T-helper 17 cell (primary cell): ENCODE measurements at places on chromosomes 2 and 18. TPM values are rescaled to one million over a fixed set of nuclear protein-coding genes. Genes with fewer than 3 reads are reported as not detected.

GRCh38 chr18:13425357-13426091 lies 207.0 kb downstream of the LDLRAD4 start:
- no peak for DNase-seq

GRCh38 chr2:96737251-96737650 lies 2.6 kb downstream of the LMAN2L start:
- no peak for DNase-seq

DNA sequence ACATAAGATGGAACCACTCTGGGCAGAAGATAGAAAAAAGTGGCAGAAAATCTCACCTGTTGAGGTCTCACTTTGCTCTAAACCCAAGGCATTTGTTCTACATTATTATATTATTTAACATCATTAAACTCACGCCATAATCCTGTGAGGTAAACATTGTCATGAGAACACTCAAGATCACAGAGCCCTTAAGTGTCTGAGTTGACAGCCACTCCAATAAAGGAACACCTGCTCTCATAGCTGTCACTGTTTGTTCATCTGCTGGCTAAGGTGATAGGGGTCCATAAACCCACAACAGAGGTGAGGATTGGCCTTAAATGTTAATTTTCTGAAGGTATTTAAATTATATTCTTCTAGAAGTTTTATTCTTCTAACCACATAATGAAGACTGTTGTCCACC lies 439.7 kb downstream of the RIT2 start:
- no peak for DNase-seq

- no peak for DNase-seq
These were observed 633.3 kb upstream of the ACVR2A start for GRCh38 chr2:147211484-147211883.

DNA sequence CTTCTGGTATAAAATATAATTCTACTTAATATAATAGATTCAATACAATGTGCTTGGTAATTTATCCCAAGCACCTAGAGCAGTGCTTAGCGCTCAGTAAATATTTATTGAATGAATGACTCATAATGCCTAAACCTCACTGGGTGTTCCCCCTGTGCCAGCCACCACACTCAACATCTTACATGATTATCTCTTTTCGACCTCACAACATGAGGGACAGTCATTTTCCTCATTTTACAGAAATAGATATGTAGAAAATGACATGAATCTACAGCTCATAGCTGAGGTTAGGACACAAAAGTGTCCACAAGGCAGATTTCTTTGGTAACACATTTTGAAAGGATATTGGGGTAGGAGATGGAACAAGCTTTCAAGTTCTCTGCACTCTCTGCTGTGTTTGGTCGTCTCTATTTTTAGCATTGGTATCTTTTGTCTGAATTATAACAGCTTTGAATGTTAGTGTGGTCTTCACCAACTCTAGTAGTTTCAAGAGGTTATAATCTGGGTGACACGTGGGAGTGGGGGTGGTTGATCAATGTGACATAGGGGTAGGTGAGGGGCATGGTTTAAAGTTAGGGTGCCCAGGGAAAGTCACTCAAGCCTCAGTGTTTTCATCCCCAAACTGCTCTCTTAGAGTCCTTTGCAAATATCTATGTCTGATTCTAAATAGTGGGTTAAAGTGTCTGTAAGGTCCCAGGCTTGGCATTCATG lies 9.8 kb downstream of the MYOM1 start:
- DNase-seq, result no peak

DNA sequence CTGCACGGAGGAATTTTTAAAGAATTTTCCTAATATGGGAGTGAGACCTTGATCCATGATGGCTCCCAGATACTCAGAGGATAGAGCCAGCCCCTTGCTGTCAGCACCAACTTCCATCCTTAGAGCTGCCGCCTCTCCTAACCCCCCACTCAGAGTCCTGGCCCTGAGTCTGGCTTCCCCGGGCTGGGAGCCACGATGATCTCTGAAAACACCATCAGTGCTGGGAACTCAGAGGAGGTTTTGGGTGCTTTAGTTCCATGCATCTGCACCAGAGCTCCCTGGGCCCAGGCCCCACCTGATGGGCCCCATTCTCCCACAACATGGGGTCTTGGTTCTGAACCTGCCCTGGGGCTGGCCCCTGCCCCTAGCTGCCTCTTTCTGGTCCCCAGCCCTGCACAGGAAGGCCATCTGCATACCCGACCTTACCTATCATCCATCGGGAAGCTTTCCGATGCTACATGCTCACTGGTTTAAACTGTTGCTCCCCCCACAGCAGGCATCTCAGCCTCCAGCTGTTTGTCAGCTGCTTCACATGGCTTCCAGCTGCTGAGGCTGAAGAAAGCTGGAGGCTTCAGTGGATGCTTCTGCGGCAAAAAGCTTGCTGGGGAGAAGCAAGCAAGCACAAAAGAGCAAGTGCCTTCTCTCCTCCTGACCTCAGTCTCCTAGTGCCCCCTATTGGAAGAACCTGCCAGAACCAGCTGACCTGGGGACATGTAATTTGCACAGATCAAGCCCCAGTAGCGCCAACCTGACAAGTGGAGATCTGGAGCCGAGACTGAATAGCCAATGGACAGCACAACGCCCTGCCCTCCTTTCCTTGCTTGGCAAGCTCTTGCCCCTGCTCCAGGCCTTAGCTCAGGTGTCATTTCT lies 24.2 kb upstream of the RHOB start:
- DNase-seq, result no peak

DNA sequence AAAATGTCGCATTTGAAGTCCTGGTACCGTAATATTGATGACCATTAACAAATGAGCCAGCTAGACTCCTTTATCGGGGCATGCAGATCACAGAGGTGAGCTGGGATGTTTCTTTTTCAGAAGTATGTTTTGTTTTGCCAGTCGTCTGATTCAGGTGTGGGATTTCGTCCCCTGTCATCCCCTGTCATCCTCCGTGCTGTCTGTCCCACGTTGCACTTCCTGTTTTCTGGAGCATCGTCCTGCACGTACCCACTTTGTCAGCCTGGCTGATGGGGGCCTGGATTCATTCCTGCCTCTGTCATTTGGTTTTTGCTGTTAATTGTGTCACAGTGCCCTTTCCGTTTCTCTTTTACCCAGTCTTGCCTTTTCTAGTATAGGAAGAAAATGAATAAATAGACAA lies 72.8 kb downstream of the ASAP2 start:
- no peak for DNase-seq

QPCT gene
- 0.78 TPM for total RNA-seq

KLF7 gene
- 38.1 TPM for total RNA-seq
